NCI-H2107 (cell line): ENCODE measurements at places on chromosomes 2 and 18.

- no peak for DNase-seq
Observed at GRCh38 chr2:152335726-152336118, 748 bp downstream of the FMNL2 start.

DNA sequence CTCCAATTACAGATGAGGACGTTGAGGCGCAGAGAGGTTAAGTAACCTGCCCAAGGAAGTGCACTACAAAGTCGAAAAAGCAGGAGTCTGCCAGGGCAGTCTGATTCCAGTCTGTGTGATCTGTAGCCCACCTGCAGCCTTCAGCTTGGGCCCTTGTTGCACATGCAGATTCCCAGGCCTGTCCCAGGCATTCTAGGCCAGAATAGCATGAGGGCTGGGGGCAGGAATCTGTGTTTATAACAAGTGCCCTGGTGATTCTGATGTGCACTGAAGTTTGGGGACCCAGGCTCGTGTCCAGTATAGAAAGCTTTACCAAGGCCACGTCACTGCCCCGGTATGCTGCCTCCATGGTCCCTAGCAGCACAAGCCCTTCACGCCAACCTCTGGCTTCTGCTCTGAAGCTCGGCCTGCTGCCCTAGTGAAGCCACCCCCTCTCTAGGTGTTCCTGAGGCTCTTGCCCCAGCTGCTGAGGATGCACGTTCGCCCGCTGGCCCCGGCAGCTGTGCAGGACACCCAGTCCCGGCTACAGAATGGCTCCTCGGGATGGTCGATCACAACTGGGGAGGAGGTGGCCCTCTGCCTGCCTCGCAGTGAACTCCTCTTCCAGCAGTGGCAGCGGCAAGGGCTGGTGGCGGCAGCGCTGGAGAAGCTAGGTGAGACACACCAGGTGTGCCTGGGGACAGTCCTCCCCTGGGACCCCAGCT lies 4.6 kb downstream of the CHRNG start:
- DNase-seq: no peak

GRCh38 chr2:103169861-103170260 lies 408.0 kb downstream of the TMEM182 start:
- no peak for DNase-seq

DNA sequence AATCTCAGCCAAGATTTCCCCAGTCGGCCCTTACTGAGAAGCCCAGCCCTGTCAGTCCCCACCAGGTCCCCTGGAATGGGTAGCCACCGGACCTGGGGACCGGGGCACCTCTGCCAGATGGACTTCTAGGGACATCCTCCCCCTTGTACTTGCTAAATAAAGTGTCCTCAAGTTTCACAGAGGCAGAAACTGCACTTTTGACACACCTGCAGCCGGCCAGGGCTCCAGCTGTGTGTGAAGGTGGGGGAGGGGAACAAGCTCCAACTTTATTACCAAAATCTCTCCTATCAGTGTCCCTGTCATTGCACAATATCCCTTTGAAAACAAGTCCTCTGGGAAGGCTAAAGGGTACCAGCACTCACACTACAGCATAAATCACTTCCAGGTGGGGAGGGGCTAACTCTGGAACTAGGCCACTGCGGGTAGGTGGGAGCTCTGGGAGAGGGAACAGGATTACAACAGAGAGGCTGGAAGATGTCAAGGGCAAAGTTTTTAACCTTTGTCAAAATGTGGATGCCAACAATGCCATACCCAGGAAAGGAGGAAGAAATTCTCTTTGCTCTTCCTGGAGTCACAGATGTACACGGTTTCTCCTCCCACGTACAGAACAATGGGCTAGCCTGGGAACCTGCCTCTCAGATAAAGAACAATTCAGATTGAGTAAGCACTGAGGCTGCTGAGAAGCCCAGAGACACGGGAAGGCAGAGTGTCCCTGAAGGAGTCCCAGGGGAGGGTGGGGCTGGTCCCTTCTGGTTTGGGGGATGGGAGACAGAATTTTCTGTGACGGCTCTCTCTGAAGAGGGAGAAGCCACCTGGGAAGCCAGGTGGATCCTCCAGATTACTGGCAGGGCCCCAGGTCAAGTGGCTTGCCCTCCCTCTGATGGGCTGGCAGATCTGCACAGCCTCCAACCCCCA lies 11.0 kb downstream of the SDC1 start:
- DNase-seq: peak; percentile 72

DNA sequence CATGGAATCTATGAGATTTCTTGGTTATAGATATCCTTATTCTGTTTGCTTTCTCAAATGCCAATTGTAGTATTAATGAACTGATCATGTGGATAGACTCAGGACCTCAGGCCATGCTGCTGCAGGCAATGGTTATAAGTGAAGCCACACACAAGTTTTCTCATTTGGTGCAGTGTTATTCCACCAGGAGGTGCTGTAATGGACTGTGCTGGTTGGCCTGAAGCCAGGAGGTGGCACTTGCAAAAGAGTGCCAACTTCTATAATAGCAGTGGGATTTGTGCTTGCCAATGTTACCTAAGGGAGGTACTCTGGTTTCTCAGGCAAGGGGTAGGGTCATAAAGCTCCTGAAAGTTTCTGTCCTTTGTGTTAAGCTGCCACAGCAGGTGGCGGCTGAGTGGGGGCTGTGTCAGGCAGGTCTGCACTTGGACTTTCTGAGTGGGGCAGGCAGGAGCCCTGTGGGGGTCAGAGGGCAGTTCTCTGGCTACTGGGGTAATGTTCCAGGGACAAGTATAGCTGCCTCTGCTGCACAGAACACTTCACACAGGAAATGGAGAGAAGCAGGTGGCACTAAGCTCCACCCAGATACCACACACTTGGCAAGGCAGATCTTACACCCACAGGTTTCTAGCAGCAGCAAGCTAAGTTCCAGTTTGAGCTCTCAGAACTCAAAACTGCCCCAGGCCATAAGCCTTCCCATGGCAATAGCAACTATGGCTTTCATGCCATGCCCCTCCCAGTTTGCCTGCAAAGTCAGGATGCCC lies 352.6 kb upstream of the CWC22 start:
- no peak for DNase-seq

DNA sequence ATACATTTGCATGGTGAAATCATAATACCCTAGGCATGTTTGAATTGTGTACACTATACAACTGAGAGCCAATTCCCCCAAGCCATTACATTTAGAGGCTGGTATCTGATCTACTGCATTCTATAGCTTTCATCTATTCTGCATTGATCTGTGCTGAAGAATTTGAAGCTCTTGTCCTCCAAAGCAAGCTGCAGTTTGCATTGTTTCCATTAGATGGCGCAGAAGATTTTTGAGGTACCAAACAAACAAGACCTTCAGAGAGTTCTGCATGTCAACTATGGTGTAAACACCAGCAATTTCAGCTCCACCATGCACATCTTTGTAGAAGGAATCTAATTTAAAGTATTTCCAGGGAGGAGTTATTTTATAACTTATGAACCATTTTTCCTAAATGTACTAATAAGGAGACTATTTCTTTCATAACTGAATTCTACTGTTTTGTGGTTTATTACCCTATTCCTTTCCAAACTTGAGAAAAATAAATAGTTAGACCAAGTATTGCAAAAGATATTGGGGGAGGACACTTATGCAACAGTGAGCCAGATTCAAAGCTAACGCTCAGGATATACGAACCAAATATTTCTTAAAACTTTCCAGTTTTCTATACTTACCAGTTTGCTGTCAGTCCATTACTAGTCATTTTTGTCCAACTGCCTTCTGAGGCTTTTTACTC lies 761.8 kb upstream of the ACVR2A start:
- DNase-seq: peak; percentile 51

- no peak for DNase-seq
Observed at GRCh38 chr2:236981701-236982485, 103.8 kb upstream of the COPS8 start.

DNA sequence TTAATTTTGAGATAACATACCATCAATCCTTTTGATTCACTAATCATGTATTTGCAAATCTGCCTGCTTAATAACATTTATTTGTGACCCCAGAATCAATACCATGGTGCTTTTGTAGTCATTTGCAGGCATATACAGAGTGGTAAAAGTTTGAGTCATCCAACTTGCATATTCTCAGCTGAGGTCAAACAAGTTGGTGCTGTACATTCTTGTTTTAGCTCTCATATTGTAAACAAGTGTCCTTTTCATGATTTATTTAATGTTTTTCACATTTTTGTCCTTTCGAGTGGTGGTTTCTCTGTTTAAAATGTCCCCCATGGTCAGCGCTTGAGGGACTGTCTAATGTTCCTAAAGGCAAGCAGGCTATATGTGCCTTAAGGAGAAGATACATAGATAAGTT lies 17.5 kb downstream of the RAB27B start:
- DNase-seq: no peak

DNA sequence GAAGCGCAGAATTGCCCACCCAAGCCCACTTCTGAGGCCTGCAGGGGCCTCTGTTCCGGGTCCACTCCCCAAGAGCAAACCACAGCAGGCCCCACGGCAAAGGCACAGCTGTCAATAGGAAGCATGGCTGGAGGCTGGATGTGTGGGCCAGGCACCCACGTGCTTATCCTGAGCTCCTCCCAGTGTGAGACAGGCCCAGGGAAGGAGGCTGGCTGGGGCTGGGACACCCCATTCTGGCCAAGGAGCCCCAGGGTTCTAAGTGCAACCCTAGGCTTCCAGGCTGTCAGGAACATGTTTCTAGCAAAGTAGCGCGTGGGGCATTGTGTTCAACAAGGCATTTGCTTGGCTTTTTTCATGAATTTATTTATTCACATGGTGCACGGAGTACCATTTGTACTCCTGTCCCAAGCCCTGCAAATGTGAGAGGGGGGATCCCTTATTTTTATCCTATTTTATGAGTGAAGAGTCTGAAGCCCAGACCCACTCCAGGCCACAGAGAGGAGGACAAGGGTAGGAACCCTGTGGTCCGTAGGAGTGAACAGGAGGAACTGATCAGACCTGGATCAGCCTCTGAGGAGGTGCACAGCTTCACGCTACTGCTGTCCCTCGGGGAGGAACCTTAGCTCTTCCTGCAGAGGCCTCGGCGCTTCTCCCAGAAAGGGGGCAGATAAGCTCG lies 6.1 kb upstream of the RAB17 start:
- no peak for DNase-seq

DNA sequence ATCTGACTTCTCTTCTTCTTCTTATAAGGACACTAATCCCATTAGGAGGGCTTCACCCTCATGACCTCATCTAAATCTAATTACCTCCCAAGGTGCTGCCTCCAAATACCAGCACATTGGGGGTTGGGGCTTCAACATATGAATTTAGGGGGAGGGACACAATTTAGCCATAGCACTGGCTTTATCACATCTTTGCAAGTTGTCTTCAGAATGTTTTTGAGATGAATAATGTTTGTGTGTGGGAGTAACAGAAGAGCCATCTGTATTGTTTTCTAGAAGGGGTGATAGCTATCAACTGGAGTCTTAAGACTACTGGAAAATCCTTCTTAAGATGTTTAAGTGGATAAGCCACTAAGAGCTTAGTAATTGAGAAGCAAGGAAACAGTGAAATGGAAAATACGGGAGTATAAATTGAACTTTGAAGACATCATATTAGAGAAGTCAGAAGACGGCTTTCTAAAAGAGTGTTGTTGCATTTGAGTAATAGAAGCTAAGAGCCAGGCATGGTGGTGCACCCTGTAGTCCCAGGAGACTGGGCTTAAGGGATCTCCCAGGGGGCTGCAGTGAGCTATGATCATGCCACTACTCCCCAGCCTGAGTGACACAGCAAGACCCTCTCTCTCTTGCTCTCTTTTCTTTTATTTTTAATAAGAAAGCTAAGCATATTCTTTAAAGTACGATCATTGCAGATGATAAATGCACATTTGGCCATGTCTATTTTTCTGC lies 32.6 kb upstream of the B3GNT2 start:
- DNase-seq: no peak

- no peak for DNase-seq
Observed at GRCh38 chr2:31142110-31142509, 3.9 kb upstream of the GALNT14 start.

DNA sequence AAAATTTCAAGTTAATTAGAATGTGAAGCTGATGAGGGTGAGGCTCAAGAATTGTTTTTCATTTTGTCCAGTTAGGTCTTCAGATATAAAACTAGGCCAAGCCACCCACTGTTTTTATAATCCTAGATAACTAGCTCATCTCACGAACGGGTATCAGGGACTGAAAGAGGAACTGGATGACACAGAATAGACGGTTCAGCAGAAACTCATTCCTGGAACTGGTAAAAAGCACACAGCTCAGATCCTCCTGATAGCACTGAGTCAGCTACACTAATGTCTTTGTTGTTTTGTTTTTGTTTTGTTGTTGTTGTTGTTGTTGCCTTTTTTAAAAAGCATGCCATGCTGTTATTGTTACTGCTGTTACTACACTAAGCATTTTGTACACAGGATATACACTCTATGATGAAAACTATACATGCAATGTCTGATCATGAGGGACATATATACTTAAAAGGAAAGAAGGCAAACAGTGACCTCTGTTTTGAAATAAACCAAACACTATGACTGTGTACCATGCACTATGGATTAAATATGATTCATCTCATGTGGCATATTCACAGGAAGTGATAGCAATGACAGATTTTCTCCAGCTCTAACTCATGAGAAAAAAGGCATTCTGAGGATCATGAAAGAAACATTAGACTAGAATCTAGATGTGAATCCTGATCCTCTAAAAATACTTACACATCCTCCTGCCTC lies 437.6 kb downstream of the NCKAP5 start:
- no peak for DNase-seq

DNA sequence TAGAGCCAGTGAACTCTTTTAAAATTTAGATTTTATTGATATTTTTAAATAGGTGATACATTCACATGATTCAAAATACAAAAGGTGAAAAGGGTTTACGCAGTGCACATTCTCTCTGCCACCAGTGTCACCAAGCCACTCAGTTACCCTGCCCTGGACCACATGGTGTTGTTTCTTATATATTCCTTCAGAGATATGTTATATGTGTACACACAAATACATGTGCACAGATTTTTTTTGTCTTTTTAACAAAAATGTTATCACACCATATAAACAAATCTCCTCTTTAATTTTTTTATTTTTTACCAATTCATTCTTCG lies 26.2 kb downstream of the SERPINB4 start:
- no peak for DNase-seq

DNA sequence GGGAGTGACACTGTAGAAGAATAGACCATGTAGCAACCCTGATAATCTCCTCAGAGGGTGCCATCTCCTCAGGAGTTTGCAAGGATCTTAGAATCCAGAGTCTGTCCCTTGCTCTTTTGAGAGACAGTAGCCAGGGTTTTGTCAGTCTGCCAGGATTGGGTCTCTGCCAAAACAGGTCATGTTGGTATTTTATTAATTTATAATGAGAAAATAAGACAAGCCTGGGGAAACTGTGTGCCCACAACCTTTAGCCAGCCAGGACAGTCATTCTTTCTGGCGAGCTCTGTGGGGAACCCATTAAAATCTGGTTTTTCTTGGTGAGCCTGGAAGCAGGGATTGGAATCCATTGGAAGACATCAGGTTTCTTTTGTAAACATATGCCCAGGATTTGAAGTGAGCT lies 78.6 kb downstream of the PTPRM start:
- no peak for DNase-seq

DNA sequence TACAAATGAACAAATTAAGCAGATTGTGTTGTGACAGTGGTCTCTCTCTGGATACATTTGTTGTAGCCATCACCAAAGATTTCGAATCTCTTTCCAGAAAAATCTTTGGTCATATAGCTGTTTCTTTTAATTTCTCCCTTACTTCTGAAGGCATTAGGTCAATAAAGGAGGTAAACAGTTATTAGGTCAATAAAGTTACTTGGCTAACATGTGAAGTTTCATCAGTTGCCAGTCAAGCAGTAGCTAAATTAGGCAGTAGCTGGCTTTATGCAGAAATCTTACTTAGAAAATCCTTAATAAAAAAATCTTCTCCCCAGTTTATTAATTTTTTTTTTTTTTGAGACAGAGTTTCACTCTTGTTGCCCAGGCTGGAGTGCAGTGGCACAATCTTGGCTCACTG lies 115.5 kb downstream of the MBD5 start:
- no peak for DNase-seq

- peak; percentile 73 for DNase-seq
Observed at GRCh38 chr18:23998820-23999219, 15.7 kb upstream of the TTC39C start.
